Stimulated activated CD8-positive, alpha-beta memory T cell treated with anti-CD3 and anti-CD28 coated beads, Interleukin-7, amount 100 ng/mL, for 48 hours (primary cell): ENCODE measurements at places on chromosomes 3 and 15.

GRCh38 chr15:66598095-66598815 lies 32.5 kb upstream of the LCTL start:
- DNase-seq: no peak

DNA sequence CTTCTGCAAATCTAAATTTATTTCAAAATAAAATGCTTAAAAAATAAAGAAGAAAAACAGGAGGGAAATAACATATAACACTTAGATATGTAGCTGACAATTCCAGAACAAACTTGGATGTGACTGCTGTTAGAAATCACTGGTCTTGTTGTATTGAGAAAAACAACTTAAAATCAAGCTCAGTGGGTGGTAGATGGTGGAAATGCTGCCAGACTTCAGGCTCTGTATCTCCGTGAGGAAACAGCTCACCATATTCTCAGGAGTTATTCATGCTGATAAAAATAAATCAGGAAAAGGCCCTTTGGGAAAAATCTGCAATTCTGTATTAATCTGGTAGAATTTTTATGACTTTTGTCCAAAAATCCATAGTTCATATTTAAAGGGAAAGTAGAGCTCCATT lies 477.6 kb downstream of the RAP2B start:
- no peak for DNase-seq

GRCh38 chr15:85607141-85607806 lies 187.5 kb downstream of the KLHL25 start:
- DNase-seq: no peak

GRCh38 chr15:90883976-90884718 lies at the start of gene FES:
Gene FES (plus strand): TSS chr15:90884504. CDS start chr15:90885046, 542 bp downstream.
- no peak for DNase-seq

- DNase-seq: no peak
Observed at GRCh38 chr3:16026753-16027152, 147.7 kb upstream of the GALNT15 start.

DNA sequence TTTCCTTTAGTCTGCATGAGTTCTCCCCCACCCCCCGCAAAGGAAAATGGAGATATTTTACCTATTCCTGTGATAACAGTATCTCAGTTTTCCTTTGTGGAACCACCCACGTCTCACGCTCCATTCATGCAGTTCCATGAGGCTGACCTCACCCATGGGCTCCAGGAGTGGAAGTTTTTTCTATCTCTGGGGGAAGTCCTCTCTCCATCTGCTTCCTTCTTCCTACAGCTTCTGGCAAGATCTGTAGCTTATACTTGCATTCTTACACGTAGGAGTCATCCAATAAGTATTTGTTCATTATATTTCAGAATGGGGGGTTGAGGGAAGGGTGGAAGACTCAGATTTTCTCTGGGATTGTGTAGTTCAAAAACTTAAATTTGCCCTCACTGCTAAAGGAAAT lies 5.8 kb upstream of the GLCE start:
- DNase-seq: no peak

DNA sequence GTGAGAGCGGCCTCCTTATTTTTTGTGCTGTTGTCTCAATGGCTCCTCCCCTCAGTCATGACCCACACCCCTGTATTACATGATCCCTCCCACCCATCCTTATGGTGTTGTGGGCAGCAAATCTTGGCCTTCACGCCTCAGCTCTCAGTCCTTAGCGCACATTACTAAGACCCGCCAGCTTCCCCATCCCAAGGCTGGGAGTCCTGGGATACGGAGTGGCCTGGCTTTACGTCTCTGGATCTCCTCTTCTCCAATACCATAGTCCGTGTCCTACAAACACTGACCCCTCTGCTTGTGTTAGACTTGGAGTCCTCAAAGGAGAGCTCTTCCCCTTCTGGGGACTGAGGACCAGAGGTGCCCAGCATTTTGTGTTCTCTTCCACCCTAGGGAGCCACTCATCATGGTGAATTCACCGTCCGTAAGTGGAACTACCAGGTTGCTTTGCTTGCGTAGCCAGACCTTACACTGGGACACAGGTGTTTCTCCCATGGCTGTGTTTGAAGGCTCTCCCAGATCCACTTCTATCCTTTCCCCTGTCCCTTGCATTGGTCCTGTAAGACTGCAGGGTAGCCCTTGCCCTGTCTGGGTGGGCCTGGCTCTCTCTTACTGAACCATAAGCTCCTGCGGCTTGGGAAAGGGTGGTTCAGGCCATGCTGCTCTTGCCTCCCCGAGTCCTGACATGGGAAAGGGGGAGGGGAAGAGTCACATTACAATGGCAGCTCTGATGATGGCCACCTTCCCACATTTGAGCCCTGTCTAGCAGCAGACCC lies 13.6 kb downstream of the GRM2 start:
- no peak for DNase-seq

DNA sequence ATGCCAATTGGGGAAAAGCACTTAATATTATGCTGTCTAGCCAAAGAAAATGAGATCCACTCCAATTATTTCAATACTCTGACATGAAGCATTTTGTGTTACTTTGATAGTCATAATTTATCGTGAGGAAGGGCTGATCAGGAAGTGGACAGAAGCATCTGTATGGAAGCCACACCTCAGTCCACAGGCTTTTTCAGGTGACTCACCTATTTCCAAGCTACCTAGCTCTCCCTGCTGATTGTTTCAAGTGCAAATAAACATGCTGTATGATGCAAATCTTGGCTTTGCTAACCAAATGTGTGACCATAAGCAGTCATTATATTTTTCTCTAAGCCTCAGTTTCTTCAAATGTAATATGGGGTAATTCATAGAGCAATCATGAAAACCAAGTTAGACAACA lies 30.8 kb upstream of the CPB1 start:
- no peak for DNase-seq

- DNase-seq: peak; percentile 88
Observed at GRCh38 chr15:31347067-31347975, 20.7 kb downstream of the KLF13 start.

GRCh38 chr3:184377374-184377773 lies 633 bp downstream of the THPO start:
- DNase-seq: no peak

DNA sequence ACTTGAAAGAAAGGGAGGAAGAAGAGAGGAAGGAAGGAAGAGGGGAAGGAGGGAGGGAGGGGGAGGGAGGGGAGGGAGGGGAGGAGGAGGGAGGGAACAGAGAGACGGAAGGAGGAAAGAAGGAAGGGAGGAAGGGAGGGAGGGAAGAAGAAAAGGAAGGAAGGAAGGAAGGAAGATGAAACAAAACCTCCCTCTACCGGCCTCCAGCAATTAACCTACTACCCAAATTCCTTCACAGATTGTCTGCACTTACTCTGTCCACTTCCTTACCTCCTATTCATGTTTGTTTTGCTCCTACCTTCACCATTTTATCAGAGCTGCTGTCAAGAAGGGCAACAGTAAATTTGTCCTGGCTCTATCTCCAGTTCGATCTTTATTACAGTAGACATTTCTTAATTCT lies 44.6 kb upstream of the BCL6 start:
- DNase-seq: no peak

DNA sequence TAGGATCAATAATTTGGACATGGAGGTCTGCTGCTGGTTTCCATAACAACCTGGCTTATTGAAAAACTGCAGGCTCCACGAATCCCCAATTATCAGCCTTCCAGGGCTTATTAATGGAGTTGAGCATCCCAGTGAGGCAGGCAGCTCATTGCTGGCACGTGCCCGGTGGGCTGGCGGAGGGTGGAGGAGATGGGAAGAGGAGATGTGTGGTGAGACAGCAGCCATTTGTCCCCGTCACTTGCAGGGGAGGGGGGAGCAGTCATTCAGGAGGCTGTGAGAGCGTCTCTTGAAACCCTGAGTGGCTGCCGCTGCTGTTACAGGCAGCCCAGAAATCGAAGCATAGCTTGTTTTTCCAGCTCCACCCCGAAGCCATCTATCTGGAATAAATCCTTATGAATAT lies 70.6 kb downstream of the GAP43 start:
- no peak for DNase-seq

- no peak for DNase-seq
Observed at GRCh38 chr15:58602823-58603222, 146.7 kb downstream of the ADAM10 start.

- DNase-seq: peak; percentile 93
Observed at GRCh38 chr3:50600841-50601591, 10.6 kb downstream of the CISH start.

DNA sequence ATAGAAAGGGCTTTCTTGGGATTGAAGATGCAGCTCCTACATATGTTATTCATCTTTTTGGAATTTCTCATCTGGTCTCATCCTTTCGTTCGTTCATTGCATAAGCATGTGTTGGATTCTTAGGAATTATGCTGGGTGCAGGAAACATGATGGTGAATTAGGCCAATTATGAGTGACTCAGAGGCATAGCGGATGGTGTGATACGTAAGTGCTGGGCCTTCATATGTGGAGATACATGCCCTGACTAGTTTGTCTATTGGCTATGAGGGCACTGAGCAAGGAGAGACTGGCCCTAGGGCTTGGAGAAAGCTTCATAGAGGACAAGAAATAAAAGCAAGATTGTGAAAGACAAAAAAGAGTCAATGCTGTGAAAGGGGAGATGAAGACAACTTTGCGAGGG lies 235.1 kb downstream of the MYRIP start:
- no peak for DNase-seq

DNA sequence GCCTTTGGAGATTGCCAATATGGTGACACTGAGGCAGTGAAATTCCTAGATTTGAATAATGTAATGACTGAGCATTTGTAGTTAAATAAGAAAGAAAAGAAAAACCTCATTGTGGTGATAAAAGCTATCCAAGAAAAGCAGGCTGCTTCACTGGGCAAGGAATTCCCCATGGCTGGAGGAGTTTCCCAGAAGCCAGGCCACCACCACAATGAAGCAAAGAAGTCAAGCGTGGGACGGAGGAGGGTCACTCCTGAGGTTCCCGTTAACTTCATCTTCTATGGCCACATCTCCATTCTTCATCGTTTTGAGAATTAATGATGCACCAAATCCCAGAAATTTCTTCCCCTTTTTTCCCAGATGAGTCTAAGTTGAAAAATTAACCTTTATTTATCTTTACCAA lies 185.8 kb upstream of the BCL6 start:
- DNase-seq: no peak

- DNase-seq: no peak
Observed at GRCh38 chr3:136069933-136070332, 104.4 kb downstream of the PPP2R3A start.

DNA sequence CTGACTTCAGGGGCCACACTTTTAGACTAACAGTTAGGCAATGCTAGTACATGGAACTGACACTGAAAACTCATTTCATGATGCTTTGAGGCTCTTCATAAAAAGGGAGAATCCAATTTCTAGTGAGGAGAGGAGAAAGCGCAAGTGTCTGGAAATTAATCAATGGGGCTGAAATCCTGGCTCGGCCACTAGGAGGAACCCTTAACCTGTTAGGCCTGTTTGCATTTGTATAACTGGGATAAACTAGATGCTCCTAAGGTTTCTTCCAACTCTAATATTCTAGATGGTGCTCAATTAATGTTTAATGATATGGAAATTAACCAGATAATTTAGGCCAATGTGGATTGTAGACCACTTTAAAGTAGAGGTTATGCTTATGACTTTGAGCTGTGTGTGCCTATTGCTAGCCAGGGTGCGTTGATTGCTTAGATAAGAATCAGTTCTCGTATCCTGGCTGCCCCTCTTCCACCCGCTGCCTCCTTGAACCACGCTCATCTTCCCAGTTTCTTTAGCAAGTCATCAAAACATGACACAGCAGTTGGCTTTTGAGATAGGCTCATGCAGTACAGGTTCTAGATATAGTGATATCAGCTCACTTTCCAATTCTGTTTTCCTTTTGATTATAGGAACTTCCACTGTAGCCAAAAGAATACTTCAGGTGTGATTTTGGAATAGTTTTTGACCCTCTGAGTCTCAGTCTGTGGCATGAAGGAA lies 16.8 kb upstream of the CRBN start:
- DNase-seq: no peak

DNA sequence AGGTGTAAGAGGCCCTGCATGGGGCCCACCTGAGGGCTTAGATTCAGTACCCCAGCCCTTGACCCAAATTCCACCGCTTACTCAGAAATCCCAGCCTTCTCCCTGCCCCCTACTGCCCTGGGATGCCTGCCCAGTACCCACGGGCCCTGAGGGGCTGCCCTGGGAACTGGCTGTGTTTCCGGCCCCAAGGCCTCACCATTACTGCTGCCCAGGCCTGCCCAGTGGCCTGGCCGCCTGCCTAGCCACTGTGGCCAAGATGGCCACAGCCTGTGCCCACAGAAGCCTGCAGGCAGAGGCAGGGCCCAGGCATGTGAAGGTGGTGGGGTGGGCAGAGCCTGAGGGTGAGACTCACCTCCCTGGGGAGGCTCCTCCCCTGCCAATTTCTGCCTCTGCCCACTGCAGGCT lies 6.1 kb upstream of the PRKCD start:
- no peak for DNase-seq

GRCh38 chr15:91936182-91936775 lies 82.8 kb downstream of the SLCO3A1 start:
- DNase-seq: no peak
